Kidney (tissue), 22 donors: ENCODE measurements at places on chromosomes 3 and 15. TPM values are rescaled to one million over a fixed set of nuclear protein-coding genes. Genes with fewer than 3 reads are reported as not detected.

Gene TNK2
- 14.7 TPM for polyA plus RNA-seq

Gene MESP2
- 0.24 TPM for polyA plus RNA-seq

Gene STXBP5L
- polyA plus RNA-seq, result not detected

Gene VEPH1
- polyA plus RNA-seq, result 29.2 TPM

Gene GPR149
- polyA plus RNA-seq, result not detected

Gene FBN1
- polyA plus RNA-seq, result 2.4 TPM

Gene ZNF774
- 1.7 TPM for polyA plus RNA-seq

Gene GABRR3
- not detected for polyA plus RNA-seq

Gene GPR62
- 0.41 TPM for polyA plus RNA-seq

Gene CSNK1G1
- polyA plus RNA-seq, result 5.0 TPM

Gene ZNF620
- 2.8 TPM for polyA plus RNA-seq

Gene PLA2G4D
- polyA plus RNA-seq, result not detected

Gene TRH
- not detected for polyA plus RNA-seq

Gene RLBP1
- not detected for polyA plus RNA-seq

- H3K36me3 ChIP-seq, result no peaks in the 10 kb centered on the region
- no peak overlapping the region for H3K4me3 ChIP-seq
- H3K27me3 ChIP-seq, result no peaks in the 10 kb centered on the region
- H3K27ac ChIP-seq, result no peak overlapping the region
- DNase-seq, result no peak
These were observed 44.6 kb upstream of the RASGRP1 start for GRCh38 chr15:38609097-38609738.

DNA sequence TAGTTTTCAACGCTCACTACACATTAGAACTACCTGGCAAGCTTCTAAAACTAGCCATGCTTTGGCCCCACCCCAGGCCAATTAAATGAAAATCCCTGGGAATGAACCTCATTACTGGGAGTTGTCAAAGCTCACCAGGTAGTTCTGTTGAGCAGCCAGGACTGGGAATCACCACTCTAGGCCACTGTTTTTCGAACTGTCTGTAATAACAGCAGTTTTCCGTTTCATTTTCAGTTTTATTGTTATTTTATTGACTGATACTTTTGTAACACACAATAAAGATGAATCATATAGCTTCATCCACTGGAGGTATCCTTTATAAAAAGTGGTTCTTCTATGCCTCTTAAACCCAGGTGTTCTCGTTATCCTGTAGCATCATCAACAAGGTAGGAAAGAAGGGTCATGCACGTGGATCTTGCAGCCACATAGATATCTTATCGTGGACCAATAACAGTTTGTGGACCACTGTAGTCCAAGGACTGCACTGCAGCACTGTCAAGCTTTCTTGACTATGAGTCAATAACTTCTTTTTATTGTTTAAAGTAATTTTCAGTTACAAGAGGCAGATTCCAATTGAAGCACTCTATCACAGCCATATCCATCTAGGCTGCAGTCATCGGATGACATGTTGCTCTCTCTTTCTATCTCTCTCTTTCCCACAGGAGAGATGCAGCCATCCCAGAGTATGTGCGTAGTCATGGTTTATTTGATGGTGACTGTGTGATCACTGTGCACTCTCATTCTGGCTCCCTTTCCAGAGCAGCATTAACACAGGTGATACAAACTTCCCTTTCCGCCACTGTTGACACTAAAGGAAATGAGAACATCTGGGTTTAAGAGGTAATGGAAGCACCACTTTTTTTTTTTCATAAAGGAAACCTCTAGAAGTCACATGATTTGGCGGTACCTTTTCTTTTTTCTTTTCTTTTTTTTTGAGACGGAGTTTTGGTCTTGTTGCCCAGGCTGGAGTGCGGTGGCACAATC is 39.0 kb upstream of the BLM start:
- DNase-seq, result no peak
- H3K27me3 ChIP-seq, result no peaks in the 10 kb centered on the region
- no peaks in the 10 kb centered on the region for H3K36me3 ChIP-seq
- H3K4me3 ChIP-seq, result no peak overlapping the region

GRCh38 chr15:77028451-77029165 is 33.7 kb downstream of the PSTPIP1 start:
- DNase-seq, result peak; percentile 50
- H3K4me1 ChIP-seq, result no peaks in the 10 kb centered on the region
- H3K27ac ChIP-seq, result no peak overlapping the region

GRCh38 chr3:2929574-2929973 is 180.6 kb downstream of the IL5RA start:
- DNase-seq, result no peak
- H3K27me3 ChIP-seq, result no peaks in the 10 kb centered on the region
- H3K4me3 ChIP-seq, result no peak overlapping the region

DNA sequence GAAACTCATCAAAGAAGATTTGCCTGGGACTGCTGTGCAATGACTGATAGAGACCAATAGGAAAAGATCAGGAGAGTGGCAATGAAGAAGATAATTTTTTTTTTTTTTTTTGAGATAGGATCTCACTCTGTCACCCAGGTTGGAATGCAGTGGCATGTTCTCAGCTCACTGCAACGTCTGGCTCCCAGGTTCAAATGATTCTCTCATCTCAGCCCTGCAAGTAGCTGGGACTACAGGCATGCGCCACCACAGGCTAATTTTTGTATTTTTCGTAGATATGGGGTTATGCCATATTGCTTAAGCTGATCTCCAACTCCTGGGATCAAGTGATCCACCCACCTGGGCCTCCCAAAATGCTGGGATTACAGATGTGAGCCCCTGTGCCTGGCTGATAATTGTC is 116.9 kb upstream of the CCNL1 start:
- no peaks in the 10 kb centered on the region for H3K36me3 ChIP-seq
- no peaks in the 10 kb centered on the region for H3K4me1 ChIP-seq
- no peak for DNase-seq
- no peak overlapping the region for H3K27ac ChIP-seq

- no peak for DNase-seq
- H3K27me3 ChIP-seq, result no peaks in the 10 kb centered on the region
- H3K4me3 ChIP-seq, result no peak overlapping the region
- peaks cover 2% of the 10 kb centered on the region for H3K36me3 ChIP-seq
- H3K4me1 ChIP-seq, result peaks cover 15% of the 10 kb centered on the region
These were observed 203.0 kb downstream of the AKAP13 start for GRCh38 chr15:85583442-85583841.

GRCh38 chr3:82384181-82384580 is 622.7 kb upstream of the GBE1 start:
- H3K27ac ChIP-seq, result no peak overlapping the region
- no peaks in the 10 kb centered on the region for H3K36me3 ChIP-seq
- H3K4me1 ChIP-seq, result no peaks in the 10 kb centered on the region
- H3K27me3 ChIP-seq, result no peaks in the 10 kb centered on the region
- no peak overlapping the region for H3K4me3 ChIP-seq

- H3K4me1 ChIP-seq, result no peaks in the 10 kb centered on the region
- no peak overlapping the region for H3K4me3 ChIP-seq
- no peaks in the 10 kb centered on the region for H3K36me3 ChIP-seq
- DNase-seq, result no peak
- H3K27me3 ChIP-seq, result no peaks in the 10 kb centered on the region
- H3K27ac ChIP-seq, result no peak overlapping the region
These were observed 64.9 kb upstream of the SUCLG2 start for GRCh38 chr3:67719333-67719732.

DNA sequence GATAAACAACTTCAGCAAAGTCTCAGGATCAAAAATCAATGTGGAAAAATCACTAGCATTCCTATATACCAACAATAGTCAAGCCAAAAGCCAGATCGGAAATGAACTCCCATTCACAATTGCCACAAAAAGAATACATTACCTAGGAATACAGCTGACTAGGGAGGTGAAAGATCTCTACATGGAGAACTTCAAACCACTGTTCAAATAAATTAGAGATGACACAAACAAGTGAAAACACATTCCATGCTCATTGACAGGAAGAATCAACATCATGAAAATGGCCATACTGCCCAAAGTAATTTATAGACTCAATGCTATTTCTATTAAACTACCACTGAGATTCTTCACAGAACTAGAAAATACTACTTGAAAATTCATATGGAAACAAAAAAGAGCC is 94.2 kb upstream of the PSMD6 start:
- H3K27ac ChIP-seq, result no peak overlapping the region
- no peaks in the 10 kb centered on the region for H3K36me3 ChIP-seq
- no peak for DNase-seq
- no peak overlapping the region for H3K4me3 ChIP-seq

GRCh38 chr3:11167590-11167989 is 13.3 kb downstream of the HRH1 start:
- DNase-seq, result no peak
- H3K4me1 ChIP-seq, result no peaks in the 10 kb centered on the region
- no peaks in the 10 kb centered on the region for H3K36me3 ChIP-seq
- no peak overlapping the region for H3K4me3 ChIP-seq
- H3K27me3 ChIP-seq, result no peaks in the 10 kb centered on the region

GRCh38 chr3:65785065-65785645 is 253.6 kb downstream of the MAGI1 start:
- H3K4me3 ChIP-seq, result no peak overlapping the region
- no peaks in the 10 kb centered on the region for H3K27me3 ChIP-seq
- no peaks in the 10 kb centered on the region for H3K36me3 ChIP-seq
- H3K4me1 ChIP-seq, result no peaks in the 10 kb centered on the region

DNA sequence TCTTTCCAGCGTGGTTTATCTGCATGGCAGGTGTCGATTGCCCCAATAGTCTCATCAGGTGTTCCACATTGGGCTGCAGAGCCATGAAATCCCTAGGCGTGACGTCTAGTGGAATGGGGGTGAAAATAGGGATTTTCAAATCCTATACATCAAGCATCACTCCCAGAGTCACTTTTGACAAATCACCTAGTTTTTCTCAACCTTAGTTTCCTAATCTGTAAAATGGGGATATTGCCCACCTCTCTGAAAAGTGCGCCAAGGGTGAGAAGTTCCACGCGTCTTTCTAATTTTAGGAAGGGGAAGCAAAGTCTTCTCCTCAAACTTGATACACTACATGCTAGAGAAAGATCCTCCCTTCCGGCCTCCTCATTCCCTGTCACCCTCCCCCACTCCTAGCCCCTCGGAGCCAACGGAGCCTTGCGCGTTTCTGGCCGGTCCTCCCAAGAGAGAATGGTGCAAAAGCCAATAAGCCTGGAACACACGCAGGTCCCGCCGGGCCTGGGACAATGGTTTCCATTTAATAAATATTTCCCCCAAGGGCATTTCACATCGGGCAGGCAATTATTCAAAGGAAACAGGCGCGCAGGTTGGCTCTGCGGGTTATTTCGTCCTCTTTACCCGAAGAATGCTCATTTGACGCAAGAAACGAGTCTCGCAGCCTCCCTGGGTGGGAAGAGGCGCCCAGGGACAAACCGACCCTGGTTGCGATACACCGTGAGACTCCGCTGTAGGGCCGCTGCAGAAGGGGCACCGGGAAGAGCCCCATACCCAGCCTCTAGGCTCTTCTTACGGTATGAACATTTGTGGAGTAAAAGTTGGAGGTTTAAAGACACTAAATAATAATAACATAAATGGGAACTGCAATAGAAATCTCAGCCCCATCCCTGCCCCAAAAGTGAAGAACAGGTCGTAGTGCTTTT is 1.2 kb upstream of the SOX14 start:
- H3K4me1 ChIP-seq, result peaks cover 3% of the 10 kb centered on the region
- no peak for DNase-seq
- peaks cover 75% of the 10 kb centered on the region for H3K27me3 ChIP-seq
- H3K4me3 ChIP-seq, result no peak overlapping the region

- H3K4me3 ChIP-seq, result no peak overlapping the region
- DNase-seq, result no peak
- H3K4me1 ChIP-seq, result no peaks in the 10 kb centered on the region
- H3K36me3 ChIP-seq, result no peaks in the 10 kb centered on the region
- no peaks in the 10 kb centered on the region for H3K27me3 ChIP-seq
These were observed 165.8 kb downstream of the MECOM start for GRCh38 chr3:169497567-169498257.

GRCh38 chr15:92600856-92601255 is 54.7 kb downstream of the FAM174B start:
- DNase-seq, result no peak
- H3K27ac ChIP-seq, result no peak overlapping the region
- H3K4me3 ChIP-seq, result no peak overlapping the region
- H3K27me3 ChIP-seq, result no peaks in the 10 kb centered on the region
- no peaks in the 10 kb centered on the region for H3K4me1 ChIP-seq
- H3K36me3 ChIP-seq, result no peaks in the 10 kb centered on the region

GRCh38 chr15:88998980-88999713 is 86.0 kb upstream of the MFGE8 start:
- no peaks in the 10 kb centered on the region for H3K4me1 ChIP-seq
- no peaks in the 10 kb centered on the region for H3K36me3 ChIP-seq
- DNase-seq, result no peak
- no peaks in the 10 kb centered on the region for H3K27me3 ChIP-seq
- no peak overlapping the region for H3K27ac ChIP-seq
- H3K4me3 ChIP-seq, result no peak overlapping the region

- no peaks in the 10 kb centered on the region for H3K27me3 ChIP-seq
- H3K36me3 ChIP-seq, result peaks cover 11% of the 10 kb centered on the region
- DNase-seq, result no peak
- H3K4me1 ChIP-seq, result no peaks in the 10 kb centered on the region
- no peak overlapping the region for H3K4me3 ChIP-seq
These were observed 6.7 kb upstream of the ZNF609 start for GRCh38 chr15:64453689-64454037.

- H3K36me3 ChIP-seq, result no peaks in the 10 kb centered on the region
- H3K27me3 ChIP-seq, result no peaks in the 10 kb centered on the region
- DNase-seq, result peak; percentile 58
These were observed 10.0 kb upstream of the MBNL1 start for GRCh38 chr3:152258448-152259393.

DNA sequence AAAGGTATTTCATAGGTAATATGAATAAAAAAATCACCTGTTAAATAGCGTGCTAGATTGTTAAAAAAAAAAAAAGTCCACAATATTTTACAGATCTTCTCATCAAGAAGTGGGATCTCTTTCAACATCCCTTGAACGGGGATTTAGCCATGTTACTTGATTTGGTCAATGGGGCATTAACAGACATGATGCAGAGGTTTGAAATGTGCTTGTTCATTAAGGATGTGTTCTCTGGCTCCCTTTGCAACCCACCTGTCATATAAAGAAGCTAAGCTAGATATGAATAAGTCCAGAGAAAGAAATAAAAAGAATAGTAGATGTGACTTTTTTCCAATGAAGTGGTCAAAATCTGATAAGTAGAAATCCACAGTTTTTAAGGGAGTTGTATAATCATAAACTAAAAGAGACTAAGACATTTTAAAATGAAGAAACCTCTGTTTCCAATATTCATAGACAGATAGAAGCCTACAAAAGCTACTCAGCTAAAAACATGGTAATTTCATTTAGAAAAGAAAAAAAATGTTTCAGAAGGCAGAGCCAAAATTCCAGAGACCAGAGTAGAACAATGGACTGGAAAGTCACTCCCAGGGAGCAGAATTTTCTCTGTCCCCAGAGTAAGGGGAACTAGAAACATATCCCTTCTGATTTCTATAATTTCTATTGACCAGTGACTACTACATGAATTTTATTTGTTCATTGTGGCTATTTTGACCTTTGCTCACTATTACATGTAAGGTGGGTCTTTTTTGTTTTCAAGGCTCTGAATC is 79.2 kb downstream of the PLSCR2 start:
- no peaks in the 10 kb centered on the region for H3K36me3 ChIP-seq
- no peaks in the 10 kb centered on the region for H3K27me3 ChIP-seq
- no peaks in the 10 kb centered on the region for H3K4me1 ChIP-seq
- no peak for DNase-seq
- H3K27ac ChIP-seq, result no peak overlapping the region

GRCh38 chr3:159751752-159752151 is 236.9 kb upstream of the IL12A start:
- H3K27ac ChIP-seq, result no peak overlapping the region
- no peaks in the 10 kb centered on the region for H3K27me3 ChIP-seq
- no peak overlapping the region for H3K4me3 ChIP-seq
- no peaks in the 10 kb centered on the region for H3K36me3 ChIP-seq

GRCh38 chr3:28326458-28326926 is 22.0 kb upstream of the ZCWPW2 start:
- no peak overlapping the region for H3K27ac ChIP-seq
- H3K4me3 ChIP-seq, result no peak overlapping the region
- H3K36me3 ChIP-seq, result peaks cover 6% of the 10 kb centered on the region
